Activated T-cell treated with anti-CD3 and anti-CD28 coated beads, Interleukin-2, amount 50 U/mL, for 72 hours (primary cell): ENCODE measurements at places on chromosomes 5 and 9.
A peak's percentile ranks its signal among the peaks of the same experiment; 100 is the strongest.

GRCh38 chr5:137622850-137623249 is 113.0 kb downstream of the KLHL3 start:
- H3K4me3 ChIP-seq, result no peak overlapping the region
- H3K27me3 ChIP-seq, result no peaks in the 10 kb centered on the region
- no peak for DNase-seq
- no peaks in the 10 kb centered on the region for H3K4me1 ChIP-seq

GRCh38 chr9:137138722-137139467 is at the start of gene GRIN1:
Gene GRIN1 (plus strand): TSS chr9:137139154. CDS start chr9:137139487, 333 bp downstream.
- H3K27me3 ChIP-seq, result peaks cover 67% of the 10 kb centered on the region
- H3K4me3 ChIP-seq, result no peak within 1 kb of the TSS
- H3K36me3 ChIP-seq, result no peaks in the 10 kb centered on the region
- H3K27ac ChIP-seq, result no peak within 1 kb of the TSS
- peak; percentile 48 for DNase-seq

DNA sequence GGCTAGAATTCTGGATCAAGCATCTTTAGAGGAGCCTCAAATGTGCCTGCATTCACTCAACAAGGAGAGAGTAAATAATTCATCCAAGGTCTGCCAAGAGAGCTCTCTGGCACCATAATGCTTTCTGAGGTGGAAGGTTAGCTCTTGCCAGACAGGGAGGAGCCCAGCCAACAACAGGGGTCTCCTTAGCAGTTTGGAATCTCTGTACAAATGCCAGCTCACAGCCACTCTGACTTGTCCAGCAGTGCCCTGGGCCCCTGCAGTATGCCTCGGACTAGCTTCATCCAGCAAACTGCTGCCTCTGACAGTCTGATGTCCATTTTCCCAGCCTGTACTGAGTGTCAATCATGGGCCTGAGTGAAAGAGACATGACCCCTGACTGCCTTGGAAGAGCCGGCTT is 127.2 kb upstream of the SLC44A1 start:
- no peak overlapping the region for H3K27ac ChIP-seq
- peaks cover 35% of the 10 kb centered on the region for H3K4me1 ChIP-seq
- no peaks in the 10 kb centered on the region for H3K27me3 ChIP-seq

GRCh38 chr5:2656206-2656605 is 95.3 kb downstream of the IRX2 start:
- H3K4me1 ChIP-seq, result no peaks in the 10 kb centered on the region
- no peaks in the 10 kb centered on the region for H3K36me3 ChIP-seq
- no peaks in the 10 kb centered on the region for H3K27me3 ChIP-seq
- no peak overlapping the region for H3K4me3 ChIP-seq
- no peak for DNase-seq
- no peak overlapping the region for H3K27ac ChIP-seq

- H3K27me3 ChIP-seq, result no peaks in the 10 kb centered on the region
- DNase-seq, result no peak
- H3K4me1 ChIP-seq, result no peaks in the 10 kb centered on the region
- H3K27ac ChIP-seq, result no peak overlapping the region
Observed at GRCh38 chr5:167752936-167753335, 538.5 kb upstream of the WWC1 start.

DNA sequence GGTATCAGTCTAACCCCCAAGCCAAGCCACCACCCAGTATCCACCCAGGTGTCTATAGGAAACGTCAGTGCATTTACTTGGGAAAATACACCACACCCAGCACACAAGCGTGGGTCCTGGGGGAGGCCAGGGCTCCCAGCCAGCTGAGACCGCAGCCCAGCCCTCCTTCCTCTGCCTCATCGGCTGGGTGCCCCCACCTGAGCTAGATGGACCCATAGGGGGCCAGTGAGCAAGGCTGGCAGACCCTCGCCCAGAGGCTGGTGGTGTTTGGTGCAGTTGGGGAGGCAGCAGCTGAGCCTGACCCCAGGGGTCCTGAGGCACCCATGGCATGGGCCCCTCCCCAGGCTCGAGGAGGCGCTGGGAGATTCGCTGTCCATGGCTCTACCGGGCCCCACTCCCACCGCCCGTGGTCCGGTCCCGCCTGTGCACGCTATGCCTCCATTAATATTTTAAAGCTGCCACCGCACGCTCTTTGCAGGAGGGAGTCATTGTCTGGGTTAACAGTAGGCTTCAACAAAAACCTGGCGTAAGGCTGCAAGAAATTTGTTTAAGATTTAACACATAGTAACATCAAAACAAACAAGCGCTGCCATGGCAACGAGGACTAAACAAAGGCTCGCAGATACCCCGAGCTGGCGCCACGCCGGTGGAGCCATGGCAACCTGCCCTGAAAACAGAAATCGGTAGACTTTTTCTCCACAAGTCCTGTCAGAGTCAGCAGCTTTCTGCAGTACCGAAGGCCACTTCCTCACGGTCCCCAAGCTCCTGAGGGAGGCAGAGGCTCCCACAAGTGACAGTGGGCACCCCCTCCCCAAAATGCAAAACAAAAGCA is 20.6 kb downstream of the TPPP start:
- peak; percentile 53 for DNase-seq
- peak overlapping the region; percentile 54 for H3K27ac ChIP-seq
- H3K27me3 ChIP-seq, result peaks cover 6% of the 10 kb centered on the region

- H3K27me3 ChIP-seq, result no peaks in the 10 kb centered on the region
- H3K4me1 ChIP-seq, result no peaks in the 10 kb centered on the region
- no peak overlapping the region for H3K27ac ChIP-seq
- H3K36me3 ChIP-seq, result no peaks in the 10 kb centered on the region
Observed at GRCh38 chr5:54570916-54571315, 53.4 kb downstream of the SNX18 start.

DNA sequence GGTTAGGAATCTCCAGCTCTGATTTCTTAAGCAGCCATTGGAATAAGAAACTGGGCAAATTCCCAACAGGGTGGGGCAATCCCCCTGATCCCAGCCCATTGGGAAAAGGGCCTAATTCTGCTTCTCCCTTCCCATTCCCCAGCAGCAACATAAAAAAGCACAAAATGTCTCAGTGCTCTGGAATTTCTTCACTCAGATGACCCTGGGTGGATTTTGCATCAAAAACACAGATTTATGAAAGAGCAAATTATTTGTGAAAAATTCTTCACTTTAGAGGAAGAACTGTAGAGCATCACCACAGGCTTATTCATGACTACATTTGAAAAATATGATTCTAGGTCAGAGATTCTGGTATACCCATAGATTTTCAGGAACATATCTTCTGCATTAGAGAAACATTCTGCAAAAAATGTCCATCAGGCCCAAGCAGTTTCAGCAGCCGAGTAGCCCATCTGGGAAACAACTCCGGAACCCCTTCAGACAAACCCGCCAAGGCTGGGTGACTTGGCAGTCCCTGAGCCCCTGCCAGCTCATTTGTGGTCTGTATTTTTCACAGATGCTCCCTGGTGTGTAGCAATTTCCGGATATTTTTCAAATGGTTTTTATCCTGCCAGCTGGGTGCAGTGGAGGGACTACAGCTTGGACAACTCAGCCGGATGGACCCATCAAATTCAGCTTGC is 102.1 kb upstream of the RANBP3L start:
- no peak overlapping the region for H3K27ac ChIP-seq
- peaks cover 12% of the 10 kb centered on the region for H3K27me3 ChIP-seq
- H3K36me3 ChIP-seq, result no peaks in the 10 kb centered on the region
- DNase-seq, result no peak
- no peaks in the 10 kb centered on the region for H3K4me1 ChIP-seq
- H3K4me3 ChIP-seq, result no peak overlapping the region

DNA sequence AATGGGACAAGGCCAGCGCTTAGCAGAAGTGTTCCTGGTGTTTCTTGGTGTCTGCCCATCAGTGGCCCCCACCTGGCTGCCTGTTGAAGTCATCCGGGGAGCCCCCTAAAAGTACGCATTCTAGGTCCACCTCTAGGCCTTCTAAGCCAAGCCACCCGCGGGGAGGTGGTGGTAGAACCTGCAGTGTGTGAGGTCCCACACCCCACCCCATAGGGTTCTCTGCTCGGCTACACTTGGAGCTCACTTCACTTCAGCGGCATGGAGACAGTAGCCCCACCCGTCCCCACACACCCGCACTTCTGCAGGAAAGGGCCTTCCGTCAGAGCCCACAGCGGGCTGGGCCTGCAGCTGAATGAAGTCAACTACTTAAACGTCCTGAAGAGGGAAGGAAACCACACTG is 29.6 kb upstream of the FCN2 start:
- no peaks in the 10 kb centered on the region for H3K4me1 ChIP-seq
- peaks cover 5% of the 10 kb centered on the region for H3K27me3 ChIP-seq
- H3K27ac ChIP-seq, result no peak overlapping the region
- DNase-seq, result no peak

GRCh38 chr9:113369855-113370140 is 7.0 kb downstream of the HDHD3 start:
- no peak overlapping the region for H3K27ac ChIP-seq
- no peak for DNase-seq
- no peaks in the 10 kb centered on the region for H3K36me3 ChIP-seq
- no peak overlapping the region for H3K4me3 ChIP-seq

- H3K27me3 ChIP-seq, result peaks cover 61% of the 10 kb centered on the region
- no peak overlapping the region for H3K27ac ChIP-seq
- DNase-seq, result no peak
- no peak overlapping the region for H3K4me3 ChIP-seq
- H3K4me1 ChIP-seq, result no peaks in the 10 kb centered on the region
Observed at GRCh38 chr5:73186976-73187375, 14.0 kb downstream of the TMEM174 start.

- DNase-seq, result no peak
- peak overlapping the region; percentile 25 for H3K4me3 ChIP-seq
- peak overlapping the region; percentile 85 for H3K27ac ChIP-seq
- peaks cover 28% of the 10 kb centered on the region for H3K4me1 ChIP-seq
- H3K36me3 ChIP-seq, result peaks cover 10% of the 10 kb centered on the region
- no peaks in the 10 kb centered on the region for H3K27me3 ChIP-seq
Observed at GRCh38 chr5:39137819-39138451, 63.7 kb upstream of the RICTOR start.

DNA sequence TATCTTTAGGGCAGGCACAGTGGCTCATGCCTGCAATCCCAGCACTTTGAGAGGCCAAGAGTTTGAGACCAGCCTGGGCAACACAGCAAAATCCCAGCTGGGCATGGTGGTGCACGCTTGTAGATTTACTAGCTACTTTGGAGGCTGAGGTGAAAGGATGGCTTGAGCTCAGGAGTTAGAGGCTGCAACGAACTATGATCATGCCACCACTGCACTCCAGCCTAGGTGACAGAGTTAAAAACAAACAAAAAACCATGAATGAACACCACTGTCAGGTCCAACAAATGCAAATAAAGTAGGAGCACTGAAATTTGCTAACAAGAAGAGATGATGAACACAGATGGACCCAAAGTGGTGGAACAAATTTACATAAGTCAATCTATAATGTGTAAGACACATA is 4.9 kb downstream of the PTBP3 start:
- H3K36me3 ChIP-seq, result peaks cover 24% of the 10 kb centered on the region
- H3K27ac ChIP-seq, result peak overlapping the region; percentile 74
- peak overlapping the region; percentile 29 for H3K4me3 ChIP-seq
- H3K4me1 ChIP-seq, result peaks cover 72% of the 10 kb centered on the region
- no peaks in the 10 kb centered on the region for H3K27me3 ChIP-seq
- no peak for DNase-seq

GRCh38 chr5:171762021-171762608 is 23.5 kb upstream of the SMIM23 start:
- H3K4me3 ChIP-seq, result no peak overlapping the region
- H3K27me3 ChIP-seq, result peaks cover 31% of the 10 kb centered on the region
- no peak for DNase-seq
- peaks cover 6% of the 10 kb centered on the region for H3K36me3 ChIP-seq
- H3K27ac ChIP-seq, result no peak overlapping the region
- H3K4me1 ChIP-seq, result peaks cover 14% of the 10 kb centered on the region

GRCh38 chr9:96006296-96006879 is 130.9 kb downstream of the ERCC6L2 start:
- no peak overlapping the region for H3K27ac ChIP-seq
- H3K27me3 ChIP-seq, result no peaks in the 10 kb centered on the region
- no peak for DNase-seq
- H3K4me3 ChIP-seq, result no peak overlapping the region
- H3K4me1 ChIP-seq, result peaks cover 33% of the 10 kb centered on the region

DNA sequence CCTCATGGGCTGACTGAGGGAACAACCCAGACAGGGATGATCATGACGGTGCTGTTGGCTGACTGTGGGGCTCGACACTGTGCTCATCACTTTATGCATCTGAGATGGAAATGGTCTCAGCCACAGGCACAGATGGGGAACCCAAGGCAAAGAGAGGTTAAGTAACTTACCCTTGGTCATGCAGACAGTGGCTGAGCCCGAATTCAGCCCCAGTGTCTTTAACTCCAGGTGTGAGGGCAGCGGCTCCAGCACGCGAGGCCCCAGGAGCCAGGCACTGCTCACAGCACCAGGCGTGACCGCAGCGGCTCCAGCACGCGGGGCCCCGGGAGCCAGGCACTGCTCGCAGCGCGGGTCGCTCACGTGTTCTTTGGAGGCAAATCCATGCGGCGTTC is 45.3 kb upstream of the FCN1 start:
- no peaks in the 10 kb centered on the region for H3K36me3 ChIP-seq
- no peak overlapping the region for H3K27ac ChIP-seq
- H3K4me3 ChIP-seq, result no peak overlapping the region
- DNase-seq, result no peak

- no peak overlapping the region for H3K4me3 ChIP-seq
- no peaks in the 10 kb centered on the region for H3K4me1 ChIP-seq
- no peaks in the 10 kb centered on the region for H3K36me3 ChIP-seq
- no peaks in the 10 kb centered on the region for H3K27me3 ChIP-seq
Observed at GRCh38 chr5:84259283-84260045, 125.2 kb downstream of the EDIL3 start.

DNA sequence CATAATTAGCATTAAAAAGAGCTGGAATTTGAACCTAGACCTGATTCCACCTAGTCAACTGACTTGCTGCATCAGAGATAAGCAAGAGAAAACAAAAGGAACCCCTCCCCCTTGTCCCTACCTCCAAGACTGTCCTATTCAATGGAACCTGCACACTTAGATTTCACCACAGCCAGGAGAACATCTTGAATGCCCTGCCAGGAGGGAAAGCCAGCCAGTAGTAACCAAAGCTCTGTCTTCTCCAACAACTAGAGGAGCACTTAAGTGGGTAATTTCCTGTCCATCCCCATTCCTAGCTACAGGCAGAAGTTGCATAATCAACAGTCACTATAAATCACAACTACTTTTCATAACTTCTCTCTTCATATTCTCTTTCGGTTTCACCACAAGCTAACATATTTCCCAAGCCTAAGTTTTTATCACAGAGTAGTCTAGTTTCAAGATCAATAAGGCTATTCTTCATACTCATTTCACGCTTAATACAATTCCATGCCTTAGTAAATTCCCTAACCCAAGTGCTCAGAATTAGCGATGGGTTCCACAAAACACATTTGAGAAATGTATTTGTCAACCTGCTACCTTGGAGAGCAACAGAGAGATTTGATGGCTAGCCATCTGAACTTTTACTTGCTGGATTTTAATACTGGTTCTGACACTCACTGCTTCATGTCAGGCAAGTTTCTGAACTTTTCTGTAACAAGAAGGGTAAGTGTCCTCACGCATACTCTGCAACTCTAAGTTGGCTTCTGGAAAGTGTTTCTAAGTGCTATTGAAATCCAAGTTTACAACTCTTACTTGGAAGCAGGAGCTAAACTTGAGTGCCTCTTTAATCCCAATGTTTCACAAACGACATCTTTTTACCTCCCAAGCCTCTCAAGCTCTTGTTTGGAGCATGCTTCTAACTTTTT is 2.0 kb downstream of the DENND1A start:
- peak overlapping the region; percentile 14 for H3K27ac ChIP-seq
- peak overlapping the region; percentile 84 for H3K4me3 ChIP-seq
- DNase-seq, result no peak
- peaks cover 3% of the 10 kb centered on the region for H3K36me3 ChIP-seq
- peaks cover 5% of the 10 kb centered on the region for H3K27me3 ChIP-seq
